Ammon's horn (tissue), 1 donor: ENCODE measurements at places on chromosomes 5 and 9.

- peak; percentile 73 for DNase-seq
These were observed 158.9 kb upstream of the VCAN start for GRCh38 chr5:83312663-83313062.

GRCh38 chr5:96573513-96573894 lies 88.7 kb upstream of the CAST start:
- DNase-seq = no peak

GRCh38 chr5:151805414-151806223 lies 33.9 kb downstream of the G3BP1 start:
- DNase-seq = no peak

- DNase-seq = no peak
These were observed 66.8 kb downstream of the CRB2 start for GRCh38 chr9:123422635-123423310.

DNA sequence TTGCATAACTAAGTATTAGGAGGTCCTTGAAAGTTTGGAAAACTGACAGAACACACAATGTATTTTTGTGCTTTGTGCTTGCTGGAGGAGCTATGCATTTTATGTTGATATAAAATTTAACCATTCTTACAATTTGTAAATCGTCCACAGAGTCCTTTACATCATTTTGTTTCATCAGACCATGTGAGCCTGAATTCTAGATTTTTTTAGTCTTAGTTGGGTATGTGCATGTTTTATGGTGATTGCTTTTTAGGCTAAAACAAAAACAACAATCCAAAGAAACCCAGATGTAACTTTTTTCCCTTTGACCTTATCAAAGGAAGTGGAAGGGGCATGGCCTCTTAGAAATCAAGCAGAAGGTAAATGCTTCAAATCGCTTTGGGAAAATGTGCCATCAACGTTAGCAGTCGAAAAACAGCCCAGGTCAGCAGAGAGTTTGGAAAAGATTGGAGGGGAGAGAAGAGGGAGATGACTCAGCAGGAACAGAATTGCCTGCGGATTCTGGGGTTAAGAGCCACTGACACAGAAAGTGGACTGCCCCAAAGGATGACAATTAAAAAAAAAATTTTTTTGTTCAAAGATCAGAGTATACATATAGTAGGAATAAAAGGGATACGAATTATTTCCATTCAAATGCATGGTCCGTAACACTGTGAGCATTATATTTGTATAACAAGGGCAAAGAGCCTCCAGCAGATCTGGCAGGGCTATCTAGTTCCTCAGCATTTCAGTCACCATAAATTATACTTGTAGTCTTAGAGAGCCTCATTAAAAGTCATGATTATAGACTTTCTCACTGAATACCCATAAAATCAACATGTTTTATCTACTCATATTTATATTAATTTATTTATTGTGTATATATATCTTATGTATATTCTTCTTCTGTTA lies 253.5 kb upstream of the HAPLN1 start:
- DNase-seq = no peak

DNA sequence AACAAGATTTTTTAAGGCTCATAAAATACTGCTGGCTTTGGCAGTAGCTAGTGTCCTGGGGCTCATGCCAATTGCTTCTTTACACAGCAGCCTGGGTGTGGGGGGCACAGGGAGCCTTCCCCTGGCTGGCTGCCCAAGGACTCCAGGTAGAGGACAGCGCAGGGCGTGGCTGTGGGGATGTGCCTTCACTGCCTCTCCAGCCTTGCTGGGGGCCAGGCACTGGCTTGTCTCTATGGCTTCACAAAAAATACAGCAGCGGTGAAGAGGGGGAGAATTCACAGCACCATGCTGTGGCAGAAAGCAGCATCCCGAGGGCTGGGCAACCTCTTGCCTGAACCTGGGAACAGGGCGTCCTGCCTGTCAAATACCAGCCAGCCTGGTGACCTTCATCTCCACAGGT lies 57.4 kb downstream of the DAP start:
- no peak for DNase-seq

DNA sequence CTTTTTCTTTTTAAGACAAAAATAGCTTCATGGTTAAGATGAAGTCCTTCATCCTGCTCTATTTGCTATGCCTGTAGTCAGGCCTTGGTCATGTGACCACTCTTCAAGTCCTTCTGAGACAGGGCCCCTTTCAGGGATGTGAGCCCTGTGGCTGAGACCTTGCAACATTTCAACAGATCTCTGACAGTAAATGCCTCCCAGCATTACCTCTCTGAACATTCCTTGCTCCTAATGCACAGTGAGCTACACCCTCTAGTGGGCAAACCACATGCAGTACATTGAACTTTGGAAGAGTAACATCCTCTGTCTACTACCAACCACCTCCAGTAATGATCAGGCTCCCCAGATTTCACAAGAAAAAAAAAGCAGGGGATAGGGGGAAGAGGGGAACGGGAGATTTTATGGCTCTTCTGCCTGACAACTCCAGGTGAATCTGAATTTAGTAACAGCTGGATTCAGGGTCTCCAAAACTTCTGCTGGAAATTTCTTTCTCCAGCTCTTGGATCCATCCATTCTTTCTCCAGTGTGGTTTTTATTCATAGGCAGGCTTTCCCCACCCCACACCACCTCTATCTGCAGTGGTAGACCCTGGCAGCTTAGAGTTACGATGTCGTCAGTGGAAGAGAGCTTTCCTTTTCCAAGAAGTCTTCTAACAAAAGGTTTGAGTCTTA lies 8.9 kb upstream of the FBXO38 start:
- peak; percentile 76 for DNase-seq

GRCh38 chr9:130693101-130693425 lies 517 bp upstream of the EXOSC2 start:
- no peak for DNase-seq

- no peak for DNase-seq
These were observed 40.3 kb upstream of the GNE start for GRCh38 chr9:36298566-36298965.

DNA sequence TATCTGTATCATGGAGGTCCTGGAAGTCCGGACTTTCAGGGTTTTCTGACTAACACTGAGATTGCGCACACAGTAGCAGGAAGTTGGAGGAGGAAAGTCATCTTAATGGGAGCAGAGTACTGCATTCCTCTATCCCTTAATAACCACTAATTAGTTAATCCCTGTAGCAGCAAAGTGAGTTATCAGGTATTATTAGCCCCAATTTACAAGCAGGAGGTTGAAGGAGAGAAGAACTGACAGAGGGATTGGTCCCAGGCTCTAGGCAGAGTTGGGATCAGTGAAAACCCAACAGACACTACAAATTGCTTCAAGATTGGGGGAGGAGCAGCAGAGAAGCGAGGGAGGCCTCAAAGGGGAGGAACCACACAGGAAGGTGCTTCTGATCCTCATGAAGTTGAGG lies 74.5 kb upstream of the XPA start:
- no peak for DNase-seq

GRCh38 chr5:15693933-15694332 lies 194.0 kb downstream of the FBXL7 start:
- DNase-seq = no peak

GRCh38 chr5:88656221-88656950 lies 226.6 kb downstream of the MEF2C start:
- peak; percentile 79 for DNase-seq

- DNase-seq = no peak
These were observed 40.4 kb downstream of the EXD3 start for GRCh38 chr9:137382444-137383080.

DNA sequence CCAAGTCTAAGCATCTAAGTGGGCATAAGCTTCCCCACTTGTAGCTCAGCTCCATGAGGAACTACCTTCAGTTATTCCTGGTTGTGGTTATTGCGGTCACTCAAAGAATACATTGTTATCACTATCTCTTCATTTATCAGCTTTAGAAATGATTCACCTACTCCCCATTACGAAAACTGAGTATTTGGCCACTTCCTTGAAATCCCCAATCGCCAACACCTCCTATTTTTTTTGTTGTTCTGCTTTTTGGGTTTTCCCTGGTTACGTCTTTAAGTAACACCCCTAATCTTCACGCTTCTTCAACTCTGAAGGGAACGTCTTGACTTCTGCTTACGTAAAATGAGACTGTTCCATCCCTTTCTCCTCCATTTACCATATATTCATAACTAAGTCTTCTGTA lies 20.7 kb downstream of the MAPK9 start:
- DNase-seq = no peak
